Skin of body (tissue), 3 donors: ENCODE measurements at places on chromosomes 5 and 9. TPM values are rescaled to one million over a fixed set of nuclear protein-coding genes. Genes with fewer than 3 reads are reported as not detected.
A peak's percentile ranks its signal among the peaks of the same experiment; 100 is the strongest.

GRCh38 chr5:142611154-142611553 lies 74.7 kb downstream of the FGF1 start:
- DNase-seq: peak; percentile 22

GRCh38 chr5:28156981-28157380 lies 1118.6 kb upstream of the CDH9 start:
- DNase-seq: no peak

GRCh38 chr5:56422076-56422762 lies 189.1 kb upstream of the ANKRD55 start:
- DNase-seq: peak; percentile 13

- DNase-seq: no peak
Measured at GRCh38 chr5:51380603-51381207, 2.5 kb upstream of the ISL1 start.

- DNase-seq: no peak
Measured at GRCh38 chr5:141431286-141431685, 979 bp downstream of the PCDHGA12 start.

DNA sequence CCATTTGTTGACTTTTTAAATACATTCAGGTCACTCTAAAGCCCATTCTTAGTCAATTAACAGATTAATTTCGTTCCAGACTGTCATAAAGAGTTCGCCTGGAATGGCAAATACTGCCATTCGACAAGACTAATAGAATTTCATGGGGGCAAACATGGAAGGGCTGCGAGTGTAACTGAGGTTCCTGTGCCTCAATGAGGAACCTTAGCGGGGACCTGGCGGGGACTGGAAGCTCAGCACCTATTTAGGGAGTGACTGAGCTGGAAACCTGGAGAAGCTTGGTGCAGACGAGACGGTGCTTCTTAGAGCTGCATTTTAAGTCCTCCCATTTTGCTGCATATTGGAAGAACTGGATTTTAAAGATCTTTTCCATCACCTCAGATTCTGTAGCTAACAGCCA lies 3.4 kb downstream of the VCAN start:
- no peak for DNase-seq

- DNase-seq: no peak
Measured at GRCh38 chr9:105964156-105964555, 269.8 kb downstream of the TMEM38B start.

DNA sequence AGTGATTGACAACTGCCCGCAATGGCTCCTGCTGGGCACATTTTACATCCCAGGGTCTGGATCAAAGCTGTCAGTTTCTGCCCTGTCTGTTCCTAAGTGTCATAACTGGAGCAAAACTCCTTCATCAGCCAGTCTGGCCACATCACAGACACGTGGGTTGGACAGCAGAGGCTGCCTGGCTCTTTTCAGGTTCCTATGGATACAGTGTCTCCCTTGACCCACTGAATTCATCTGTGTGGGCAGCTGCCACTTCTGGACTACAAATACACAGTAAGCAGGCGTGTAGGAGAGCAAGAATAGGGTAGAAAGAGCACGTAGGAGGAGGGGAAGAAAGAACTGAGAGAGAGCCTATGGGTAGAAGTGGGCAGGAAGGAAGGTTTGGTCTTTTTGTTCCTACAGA lies 238.0 kb downstream of the ENC1 start:
- DNase-seq: no peak

- DNase-seq: no peak
Measured at GRCh38 chr9:131728961-131729360, 10.9 kb downstream of the RAPGEF1 start.

DNA sequence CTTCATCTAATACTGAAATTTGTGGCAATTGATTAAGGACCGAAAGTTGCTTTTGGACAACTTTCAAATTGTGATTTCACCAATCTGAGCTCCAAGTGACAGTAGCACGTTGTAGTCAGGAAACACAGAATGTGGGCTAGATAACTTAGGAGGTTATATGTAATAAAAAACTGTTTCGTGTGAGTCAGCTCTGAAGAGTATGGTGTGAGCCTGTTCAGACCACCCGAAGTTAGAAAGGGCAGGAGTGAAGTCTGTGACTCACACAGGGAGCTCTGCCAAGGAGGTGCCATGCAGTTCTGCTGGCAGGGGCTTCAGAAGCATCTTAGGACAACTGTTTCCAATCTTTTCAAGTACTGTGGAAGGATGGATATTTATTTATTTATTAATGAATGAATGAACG lies 16.4 kb upstream of the ZBTB34 start:
- no peak for DNase-seq

- no peak for DNase-seq
Measured at GRCh38 chr9:19690128-19690527, 98.7 kb downstream of the SLC24A2 start.

DNA sequence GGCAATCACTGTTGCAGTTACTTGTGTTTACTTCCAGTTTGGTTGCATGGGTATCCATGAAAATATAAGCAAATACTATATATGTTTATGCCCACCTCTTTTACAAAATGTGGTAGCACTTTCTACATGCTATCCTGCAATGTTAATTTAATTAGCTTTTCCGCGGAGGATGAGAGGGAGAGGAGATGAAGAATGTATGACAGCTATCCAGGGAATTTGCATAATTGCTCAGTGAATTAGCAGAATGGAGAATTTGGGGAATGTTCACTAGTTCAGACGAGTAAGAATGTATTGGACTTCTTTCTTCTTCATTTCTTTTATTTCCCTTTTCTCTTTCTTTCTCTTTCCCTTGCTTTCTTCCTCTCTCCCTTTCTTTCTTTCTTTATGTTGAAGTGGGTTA lies 140.7 kb upstream of the SLC28A3 start:
- DNase-seq: no peak

Gene ENTREP1
- 6.7 TPM for total RNA-seq

Gene AHRR
- 11.9 TPM for total RNA-seq

Gene NMUR2
- 0.10 TPM for total RNA-seq

Gene SPATA31E1
- total RNA-seq: not detected

Gene SGCD
- total RNA-seq: 54.5 TPM

Gene SPAG8
- 1.2 TPM for total RNA-seq
